ENCODE measurements at places on chromosomes 12 and 14. TPM values are rescaled to one million over a fixed set of nuclear protein-coding genes. Genes with fewer than 3 reads are reported as not detected.

Gene SRRM4
- under 0.01 TPM for total RNA-seq

Gene OR10P1
- total RNA-seq, result not detected

Gene RNF212B
- 0.05 TPM for total RNA-seq

Gene NR1H4
- 0.05 TPM for total RNA-seq

Gene OASL
- 6.3 TPM for total RNA-seq

Gene RERGL
- 0.24 TPM for total RNA-seq

Gene RTL1
- total RNA-seq, result under 0.01 TPM

Gene PZP
- total RNA-seq, result 0.14 TPM

Gene SYT1
- 1.5 TPM for total RNA-seq

Gene E2F7
- total RNA-seq, result 4.4 TPM

Gene ATN1
- 1.6 TPM for total RNA-seq

Gene BHLHE41
- 0.61 TPM for total RNA-seq

Gene GYS2
- not detected for total RNA-seq

Gene CAPRIN2
- 12.6 TPM for total RNA-seq

Gene LHX5
- under 0.01 TPM for total RNA-seq

Gene TMEM233
- total RNA-seq, result 1.1 TPM

Gene SPIC
- 7.0 TPM for total RNA-seq

Gene MAP3K9
- total RNA-seq, result 0.47 TPM

Gene ASCL4
- total RNA-seq, result 0.38 TPM

Gene BCL2L14
- total RNA-seq, result 11.4 TPM
